Immature natural killer cell (primary cell): ENCODE measurements at places on chromosomes 7 and 10. TPM values are rescaled to one million over a fixed set of nuclear protein-coding genes. Genes with fewer than 3 reads are reported as not detected.
A peak's percentile ranks its signal among the peaks of the same experiment; 100 is the strongest.

Gene FRAT1
- polyA plus RNA-seq, result 15.2 TPM

Gene ZNF239
- polyA plus RNA-seq, result not detected

GRCh38 chr7:93043385-93043985 is 74.3 kb downstream of the SAMD9 start:
- H3K27ac ChIP-seq, result no peak overlapping the region
- H3K4me3 ChIP-seq, result no peak overlapping the region
- peaks cover 2% of the 10 kb centered on the region for H3K27me3 ChIP-seq
- no peaks in the 10 kb centered on the region for H3K4me1 ChIP-seq

DNA sequence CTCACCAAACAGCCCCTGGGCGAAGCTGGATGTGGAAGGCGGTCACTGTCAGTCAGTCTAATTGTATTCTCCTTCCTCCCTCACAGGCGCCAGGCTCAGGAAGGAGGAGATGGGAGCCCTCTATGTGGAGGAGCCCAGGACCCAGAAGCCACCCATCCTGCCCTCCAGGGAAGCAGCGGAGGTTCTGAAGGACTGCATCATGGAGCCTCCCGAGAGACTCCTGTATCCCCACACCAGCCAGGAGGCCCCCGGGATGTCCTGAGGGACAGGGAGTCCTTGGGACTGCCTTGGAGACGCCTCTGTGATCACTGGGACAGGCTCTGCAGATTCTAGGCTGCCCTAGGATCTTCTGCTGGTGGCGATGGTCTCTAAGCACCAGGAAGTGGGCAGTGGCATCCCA is 9.7 kb upstream of the ATP6V0E2 start:
- peaks cover 29% of the 10 kb centered on the region for H3K4me1 ChIP-seq
- H3K4me3 ChIP-seq, result no peak overlapping the region
- H3K36me3 ChIP-seq, result peaks cover 6% of the 10 kb centered on the region
- DNase-seq, result no peak
- H3K27me3 ChIP-seq, result peaks cover 2% of the 10 kb centered on the region

DNA sequence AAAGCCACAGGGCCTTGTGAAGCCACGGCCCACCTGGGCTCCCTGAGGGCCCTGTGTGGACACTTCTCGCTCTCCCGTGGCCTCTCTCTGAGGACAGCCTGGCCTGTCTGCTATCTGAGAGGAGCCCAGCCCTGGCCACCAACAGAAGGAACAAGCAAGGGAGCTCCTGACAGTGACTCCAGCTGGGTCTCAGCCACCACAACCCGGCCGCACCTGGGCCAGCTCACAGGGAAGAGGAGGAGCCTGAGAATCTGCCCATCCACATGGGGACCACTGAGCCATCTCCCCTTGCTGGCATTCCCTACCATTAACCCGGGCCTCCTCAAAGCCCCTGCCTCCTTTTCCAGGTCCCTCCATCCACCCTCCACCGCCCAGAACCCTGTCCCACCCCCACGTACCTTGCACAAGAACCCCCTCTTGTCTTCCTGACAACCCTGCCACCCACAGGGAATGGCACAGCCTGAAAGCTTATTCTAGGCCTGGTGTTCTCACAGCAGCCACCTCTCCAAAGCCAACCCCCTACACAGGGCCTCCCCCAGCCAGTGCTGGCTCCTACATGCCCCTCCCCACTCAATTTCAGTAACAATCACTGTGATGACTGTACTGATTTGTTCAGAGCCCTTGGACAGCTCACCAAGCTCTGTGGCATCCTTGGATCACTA is 120.2 kb downstream of the GRID1 start:
- H3K4me1 ChIP-seq, result no peaks in the 10 kb centered on the region
- no peaks in the 10 kb centered on the region for H3K27me3 ChIP-seq
- no peak overlapping the region for H3K27ac ChIP-seq
- DNase-seq, result no peak

DNA sequence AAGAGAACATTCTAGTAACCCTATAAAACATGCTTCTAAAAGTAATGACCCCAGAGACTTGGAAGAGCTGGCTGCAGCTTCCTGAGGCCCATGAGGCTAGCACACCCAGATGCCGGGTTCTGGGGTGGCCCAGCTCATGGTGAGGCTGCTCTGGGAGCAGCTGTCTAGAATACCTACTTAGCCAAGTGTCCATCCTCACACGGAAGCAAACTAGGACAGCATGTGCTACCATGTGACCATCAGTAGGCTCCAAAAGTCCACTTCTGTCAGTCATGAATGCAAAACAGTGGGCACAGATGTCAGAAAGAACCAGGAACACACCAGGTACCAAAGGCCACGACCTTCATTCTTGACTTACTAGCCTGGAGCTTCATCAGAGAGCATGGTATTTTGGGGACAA is 32.4 kb downstream of the CTBP2 start:
- DNase-seq, result no peak
- H3K4me3 ChIP-seq, result no peak overlapping the region
- H3K27ac ChIP-seq, result peak overlapping the region; percentile 90
- peaks cover 6% of the 10 kb centered on the region for H3K36me3 ChIP-seq

GRCh38 chr7:17769918-17770317 is 170.4 kb downstream of the SNX13 start:
- peaks cover 19% of the 10 kb centered on the region for H3K4me1 ChIP-seq
- H3K4me3 ChIP-seq, result no peak overlapping the region
- H3K27ac ChIP-seq, result no peak overlapping the region
- peak; percentile 38 for DNase-seq

GRCh38 chr7:34315032-34315431 is 343.0 kb upstream of the NPSR1 start:
- no peak overlapping the region for H3K27ac ChIP-seq
- DNase-seq, result no peak
- no peaks in the 10 kb centered on the region for H3K4me1 ChIP-seq
- no peaks in the 10 kb centered on the region for H3K27me3 ChIP-seq
